ENCODE measurements at places on chromosomes 2 and 18. TPM values are rescaled to one million over a fixed set of nuclear protein-coding genes. Genes with fewer than 3 reads are reported as not detected.

Gene POTEJ
- not detected for total RNA-seq

Gene GRB14
- 39.6 TPM for total RNA-seq

GRCh38 chr2:84701880-84702279, 179.0 kb downstream of the TRABD2A start:
- no peaks in the 10 kb centered on the region for H3K36me3 ChIP-seq
- no peak for DNase-seq
- no peak overlapping the region for H3K4me3 ChIP-seq

DNA sequence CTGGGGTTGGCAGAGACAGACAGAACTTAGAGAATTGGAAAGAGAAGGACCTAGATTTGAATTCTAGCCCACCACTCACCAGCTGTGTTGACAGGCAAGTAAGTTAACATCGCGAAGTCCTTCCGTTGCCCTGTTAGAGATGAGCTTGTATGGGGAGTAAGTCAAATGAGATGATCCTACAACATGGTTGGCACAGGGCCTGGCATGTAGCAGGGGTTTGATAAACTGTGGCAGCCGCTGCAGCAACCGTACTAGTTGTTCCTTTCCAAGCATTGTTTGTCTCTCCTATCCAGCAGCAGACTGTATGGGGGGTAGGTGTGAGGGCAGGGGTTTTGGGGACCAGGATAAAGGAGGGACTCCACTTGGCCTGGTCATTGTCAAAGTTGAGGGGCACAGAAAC, 16.0 kb downstream of the TET3 start:
- no peaks in the 10 kb centered on the region for H3K36me3 ChIP-seq
- H3K27ac ChIP-seq: no peak overlapping the region
- no peak for DNase-seq
- H3K4me3 ChIP-seq: no peak overlapping the region
- H3K27me3 ChIP-seq: no peaks in the 10 kb centered on the region

DNA sequence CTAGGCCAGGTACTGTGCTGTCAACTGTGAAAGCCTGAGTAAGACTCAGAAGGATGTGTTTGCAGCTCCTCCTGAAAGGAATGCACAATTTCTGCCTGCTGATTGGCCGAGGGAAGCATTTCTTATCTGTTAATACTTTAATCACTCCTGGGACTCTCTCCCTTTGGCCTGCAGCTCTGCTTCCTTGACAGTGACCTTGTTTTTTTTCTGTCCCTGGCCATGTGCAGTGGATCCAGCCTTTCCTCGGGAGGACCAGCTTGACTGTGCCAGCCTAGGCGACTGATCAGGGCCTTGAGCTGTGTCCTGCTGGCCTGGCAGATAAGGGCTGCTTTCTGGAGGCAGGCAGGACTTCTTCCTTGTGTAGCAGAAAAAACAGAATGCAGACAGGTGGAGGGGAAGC, 10.0 kb downstream of the RNF144A start:
- peak; percentile 94 for DNase-seq
- H3K36me3 ChIP-seq: no peaks in the 10 kb centered on the region
- peak overlapping the region; percentile 72 for H3K27ac ChIP-seq
- H3K27me3 ChIP-seq: no peaks in the 10 kb centered on the region
- H3K4me3 ChIP-seq: no peak overlapping the region

- H3K27me3 ChIP-seq: no peaks in the 10 kb centered on the region
- H3K4me3 ChIP-seq: no peak overlapping the region
- DNase-seq: no peak
- no peaks in the 10 kb centered on the region for H3K4me1 ChIP-seq
These were observed 30.1 kb upstream of the FAM117B start for GRCh38 chr2:202604699-202605098.

GRCh38 chr2:85875350-85876050, 13.3 kb downstream of the ST3GAL5 start:
- peaks cover 78% of the 10 kb centered on the region for H3K4me1 ChIP-seq
- no peak overlapping the region for H3K4me3 ChIP-seq
- peak overlapping the region; percentile 32 for H3K27ac ChIP-seq
- H3K36me3 ChIP-seq: no peaks in the 10 kb centered on the region

DNA sequence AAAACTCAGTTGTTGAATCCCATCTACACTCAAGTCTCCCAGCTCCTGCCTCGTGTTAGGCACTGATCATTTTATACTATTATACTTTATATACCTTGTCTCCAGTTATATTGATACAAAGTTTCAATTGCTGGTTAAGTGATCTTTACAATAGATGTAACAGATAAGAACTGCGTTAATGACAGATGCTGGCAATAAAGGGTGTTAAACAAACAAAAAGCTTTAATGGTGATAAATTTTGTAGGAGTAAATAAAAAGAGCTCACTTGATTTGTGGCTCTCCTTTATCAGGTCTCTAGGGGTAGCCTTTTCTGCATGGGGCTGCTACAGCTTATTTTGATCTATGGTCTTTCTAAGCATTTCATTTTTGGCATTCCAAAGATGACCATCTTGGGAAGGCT, 106.9 kb upstream of the GAREM1 start:
- H3K27me3 ChIP-seq: no peaks in the 10 kb centered on the region
- H3K4me1 ChIP-seq: no peaks in the 10 kb centered on the region
- no peak for DNase-seq
- no peaks in the 10 kb centered on the region for H3K36me3 ChIP-seq
- no peak overlapping the region for H3K4me3 ChIP-seq
- no peak overlapping the region for H3K27ac ChIP-seq

DNA sequence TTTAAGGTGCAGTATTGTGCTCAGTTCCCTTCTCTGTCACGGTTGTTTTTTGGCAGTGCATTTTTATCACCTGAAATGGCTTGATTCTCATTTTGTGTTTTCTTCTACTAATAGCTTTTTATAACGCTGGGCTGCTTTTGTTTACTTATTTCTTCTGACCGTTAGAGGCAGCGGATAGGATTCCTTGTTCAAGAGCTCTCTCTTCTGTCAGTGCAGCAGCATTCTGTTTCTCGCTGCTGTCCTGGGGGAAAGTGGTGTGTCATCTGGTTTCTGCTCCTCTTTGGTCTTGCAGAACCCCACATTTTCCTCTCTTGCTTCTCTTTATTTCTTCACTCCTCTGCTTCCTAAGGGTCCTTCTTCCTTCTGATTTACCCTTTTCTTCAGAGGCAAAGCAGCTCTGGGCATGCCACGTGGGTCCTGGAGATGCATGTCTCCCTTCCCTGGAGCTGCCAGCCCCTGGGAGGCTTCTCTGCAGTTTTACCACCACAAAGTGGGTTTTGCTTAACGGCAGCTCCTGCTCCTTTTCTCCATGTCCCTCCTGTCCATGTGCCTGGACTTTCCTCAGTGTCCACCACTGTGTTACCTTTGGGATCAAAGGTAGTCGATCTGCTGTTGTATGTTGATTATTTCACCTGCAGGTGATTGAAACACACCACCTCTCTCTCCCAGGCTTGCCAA, 47.3 kb upstream of the SNTG2 start:
- no peaks in the 10 kb centered on the region for H3K36me3 ChIP-seq
- no peak overlapping the region for H3K4me3 ChIP-seq
- no peaks in the 10 kb centered on the region for H3K4me1 ChIP-seq
- H3K27me3 ChIP-seq: no peaks in the 10 kb centered on the region
- no peak overlapping the region for H3K27ac ChIP-seq
- no peak for DNase-seq

DNA sequence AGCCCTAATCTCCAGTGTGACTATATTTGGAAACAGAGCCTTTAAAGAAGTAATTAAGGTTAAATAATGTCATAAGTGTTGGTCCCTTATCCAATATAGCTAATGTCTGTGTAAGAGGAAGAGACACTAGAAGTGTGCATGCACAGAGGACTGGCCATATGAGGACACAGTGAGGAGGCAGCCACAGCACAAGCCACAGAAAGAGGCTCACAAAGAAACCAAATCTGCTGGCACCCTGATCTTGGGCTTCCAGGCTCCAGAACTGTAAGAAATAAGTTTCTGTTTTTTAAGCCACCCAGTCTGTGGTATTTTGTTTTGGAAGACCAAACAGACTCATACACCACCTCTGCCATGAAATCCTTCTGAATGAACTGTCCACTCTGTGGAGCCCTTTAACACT, 186.4 kb upstream of the SLC39A10 start:
- H3K4me1 ChIP-seq: no peaks in the 10 kb centered on the region
- no peak overlapping the region for H3K27ac ChIP-seq
- no peaks in the 10 kb centered on the region for H3K27me3 ChIP-seq
- DNase-seq: no peak
- H3K36me3 ChIP-seq: no peaks in the 10 kb centered on the region

DNA sequence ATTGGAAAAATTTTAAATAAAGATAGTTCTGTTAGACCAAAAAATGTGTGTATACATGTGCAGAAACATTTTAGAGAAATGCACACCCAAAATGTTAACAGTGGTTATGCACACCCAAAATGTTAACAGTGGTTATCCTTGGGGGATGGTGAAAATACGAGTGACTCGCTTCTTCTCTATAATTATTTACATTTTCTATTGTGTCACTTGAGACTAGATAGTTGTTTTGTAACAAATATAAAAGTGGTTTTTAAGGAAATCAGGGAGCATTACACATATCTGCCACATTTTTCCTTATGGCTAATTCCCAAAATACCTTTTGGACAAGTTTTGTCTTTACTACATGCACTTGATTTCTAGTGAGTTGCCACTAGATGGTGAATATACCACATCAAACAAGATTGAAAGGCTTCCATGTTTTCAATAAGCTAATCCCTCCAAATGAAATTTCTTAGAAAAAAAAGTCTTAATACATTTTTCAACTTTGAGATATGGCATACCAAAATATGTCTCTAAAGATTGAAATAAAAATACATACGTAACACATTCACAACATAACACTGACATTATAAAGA, 9.0 kb upstream of the HIBCH start:
- no peaks in the 10 kb centered on the region for H3K27me3 ChIP-seq
- H3K36me3 ChIP-seq: no peaks in the 10 kb centered on the region
- no peak overlapping the region for H3K4me3 ChIP-seq
- H3K4me1 ChIP-seq: peaks cover 6% of the 10 kb centered on the region
